ENCODE measurements at places on chromosomes 3 and 15. TPM values are rescaled to one million over a fixed set of nuclear protein-coding genes. Genes with fewer than 3 reads are reported as not detected.

Gene SLC15A2
- total RNA-seq: 0.29 TPM

Gene RETNLB
- total RNA-seq: not detected

Gene DNAJA4
- 0.14 TPM for total RNA-seq

Gene TMEM212
- total RNA-seq: not detected

Gene CACNA1D
- not detected for total RNA-seq

GRCh38 chr3:121126033-121126706 is 218.2 kb downstream of the STXBP5L start:
- H3K4me1 ChIP-seq: no peaks in the 10 kb centered on the region
- DNase-seq: no peak
- no peak overlapping the region for H3K27ac ChIP-seq
- no peak overlapping the region for H3K4me3 ChIP-seq
- H3K27me3 ChIP-seq: no peaks in the 10 kb centered on the region
- no peaks in the 10 kb centered on the region for H3K36me3 ChIP-seq

GRCh38 chr15:35305946-35306345 is 220.9 kb upstream of the NANOGP8 start:
- no peaks in the 10 kb centered on the region for H3K36me3 ChIP-seq
- H3K27me3 ChIP-seq: no peaks in the 10 kb centered on the region
- H3K4me1 ChIP-seq: peaks cover 64% of the 10 kb centered on the region
- H3K4me3 ChIP-seq: peak overlapping the region; percentile 53
- DNase-seq: peak; percentile 67

DNA sequence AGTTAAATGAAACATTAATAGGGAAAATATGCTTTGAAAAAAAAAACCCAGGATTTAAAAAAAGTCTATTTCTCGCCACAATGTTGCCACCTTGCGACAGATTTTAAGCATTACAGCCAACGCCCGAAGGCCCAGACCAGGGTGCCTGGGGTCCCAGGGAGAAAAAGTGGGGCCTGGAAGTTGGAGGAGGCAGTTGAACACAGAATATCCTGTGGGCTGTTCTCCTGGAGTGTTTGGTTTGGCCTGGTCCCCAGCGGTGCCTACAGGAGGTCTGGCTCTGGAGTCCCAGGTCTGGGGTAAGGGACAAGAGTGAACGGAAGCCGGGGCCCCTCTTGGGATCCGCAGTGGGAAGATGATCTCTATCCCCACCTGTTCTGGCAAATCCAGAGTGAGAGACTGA is 3.4 kb downstream of the RNU6-1 start:
- H3K36me3 ChIP-seq: no peaks in the 10 kb centered on the region
- no peak overlapping the region for H3K27ac ChIP-seq
- peaks cover 29% of the 10 kb centered on the region for H3K27me3 ChIP-seq
- H3K4me1 ChIP-seq: peaks cover 44% of the 10 kb centered on the region
- peak; percentile 8 for DNase-seq

GRCh38 chr15:62492900-62493299 is 327.8 kb upstream of the C2CD4B start:
- no peak for DNase-seq
- H3K4me3 ChIP-seq: no peak overlapping the region
- H3K27me3 ChIP-seq: no peaks in the 10 kb centered on the region
- H3K4me1 ChIP-seq: peaks cover 68% of the 10 kb centered on the region
- no peak overlapping the region for H3K27ac ChIP-seq
- no peaks in the 10 kb centered on the region for H3K36me3 ChIP-seq

DNA sequence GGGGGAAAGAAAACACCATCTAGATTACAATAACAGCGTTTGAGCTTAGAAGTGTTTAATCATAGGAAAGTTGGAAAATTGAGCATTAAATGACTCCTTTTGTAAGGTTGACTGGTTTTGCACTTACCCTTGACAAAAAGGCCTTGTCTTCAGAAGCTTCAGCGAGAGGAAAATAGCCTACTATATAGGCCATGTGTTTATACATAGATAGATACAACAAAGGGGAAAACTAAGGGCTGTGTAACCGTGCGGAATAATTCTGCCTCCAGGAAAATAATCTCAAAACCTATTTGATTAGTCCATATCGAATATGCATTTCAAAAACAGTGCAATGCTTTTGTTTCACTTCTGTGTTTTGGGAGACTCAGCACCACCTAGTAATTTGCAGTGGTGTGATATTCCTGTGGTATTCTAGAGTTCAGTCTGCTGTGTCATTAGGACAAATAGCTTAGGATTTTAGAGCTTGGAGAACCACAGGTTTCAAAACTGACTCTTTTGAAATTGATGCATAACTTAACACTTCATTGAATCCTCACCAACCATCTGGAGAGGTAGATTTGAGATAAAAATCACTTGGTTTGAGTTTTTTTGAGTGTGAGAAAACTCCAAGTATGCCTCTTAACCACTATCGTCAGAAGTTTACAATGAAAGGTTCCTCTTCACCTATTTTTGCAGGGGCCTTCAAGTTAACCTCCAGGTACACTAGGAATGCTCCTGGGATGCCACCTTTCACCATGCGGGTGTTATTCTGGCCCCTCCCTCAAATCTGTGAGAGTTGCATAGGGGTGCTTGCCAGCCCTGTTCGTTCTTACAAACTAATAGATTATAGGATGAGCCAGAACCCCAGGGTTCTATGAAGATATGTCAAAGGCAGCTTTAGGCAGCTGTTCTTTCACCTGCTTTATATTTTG is 1.9 kb downstream of the ARHGAP31 start:
- H3K4me1 ChIP-seq: peaks cover 54% of the 10 kb centered on the region
- H3K4me3 ChIP-seq: peak overlapping the region; percentile 97
- no peaks in the 10 kb centered on the region for H3K27me3 ChIP-seq
- peaks cover 6% of the 10 kb centered on the region for H3K36me3 ChIP-seq

- H3K27me3 ChIP-seq: no peaks in the 10 kb centered on the region
- DNase-seq: no peak
- H3K36me3 ChIP-seq: peaks cover 16% of the 10 kb centered on the region
- no peak overlapping the region for H3K4me3 ChIP-seq
These were observed 184.4 kb downstream of the TCF12 start for GRCh38 chr15:57102858-57103257.

DNA sequence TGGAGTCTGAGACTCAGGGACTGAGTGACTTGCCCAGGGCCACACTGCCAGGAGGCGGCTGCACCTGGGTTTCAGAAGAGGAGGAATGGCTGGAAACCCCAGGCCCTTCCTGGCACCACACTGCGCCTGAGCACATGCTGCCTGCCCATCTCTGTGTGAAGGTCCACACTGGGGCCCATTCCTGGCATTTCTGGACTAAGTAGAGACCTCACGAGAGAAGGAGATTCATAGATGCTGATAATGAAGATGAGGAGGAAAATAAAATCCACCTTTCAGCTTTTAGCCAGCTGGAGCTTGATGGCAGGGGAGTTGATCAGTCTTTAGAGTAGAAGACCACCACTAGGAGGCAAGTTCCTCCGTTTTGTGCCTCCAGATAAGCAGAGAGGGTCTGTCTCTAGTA is 40.2 kb upstream of the TF start:
- H3K27me3 ChIP-seq: peaks cover 14% of the 10 kb centered on the region
- DNase-seq: no peak
- no peaks in the 10 kb centered on the region for H3K4me1 ChIP-seq
- H3K4me3 ChIP-seq: no peak overlapping the region
- H3K36me3 ChIP-seq: no peaks in the 10 kb centered on the region
- no peak overlapping the region for H3K27ac ChIP-seq

- peak overlapping the region; percentile 68 for H3K27ac ChIP-seq
- peaks cover 5% of the 10 kb centered on the region for H3K36me3 ChIP-seq
- H3K27me3 ChIP-seq: no peaks in the 10 kb centered on the region
- H3K4me3 ChIP-seq: peak overlapping the region; percentile 93
- no peak for DNase-seq
- peaks cover 22% of the 10 kb centered on the region for H3K4me1 ChIP-seq
These were observed 949 bp upstream of the RFC4 start for GRCh38 chr3:186807231-186807630.

- H3K36me3 ChIP-seq: no peaks in the 10 kb centered on the region
- peaks cover 4% of the 10 kb centered on the region for H3K27me3 ChIP-seq
- peak overlapping the region; percentile 10 for H3K27ac ChIP-seq
- no peak for DNase-seq
- no peak overlapping the region for H3K4me3 ChIP-seq
These were observed 45.1 kb upstream of the LIPC start for GRCh38 chr15:58386641-58387040.

- peak within 1 kb of the TSS; percentile 100 for H3K4me3 ChIP-seq
- peaks cover 34% of the 10 kb centered on the region for H3K36me3 ChIP-seq
- peak; percentile 81 for DNase-seq
- peaks cover 37% of the 10 kb centered on the region for H3K4me1 ChIP-seq
These were observed at the start of gene ZMAT3 for GRCh38 chr3:179071323-179072099. Gene ZMAT3 (minus strand): TSS chr3:179071809. CDS start chr3:179067752, 4,057 bp downstream.

DNA sequence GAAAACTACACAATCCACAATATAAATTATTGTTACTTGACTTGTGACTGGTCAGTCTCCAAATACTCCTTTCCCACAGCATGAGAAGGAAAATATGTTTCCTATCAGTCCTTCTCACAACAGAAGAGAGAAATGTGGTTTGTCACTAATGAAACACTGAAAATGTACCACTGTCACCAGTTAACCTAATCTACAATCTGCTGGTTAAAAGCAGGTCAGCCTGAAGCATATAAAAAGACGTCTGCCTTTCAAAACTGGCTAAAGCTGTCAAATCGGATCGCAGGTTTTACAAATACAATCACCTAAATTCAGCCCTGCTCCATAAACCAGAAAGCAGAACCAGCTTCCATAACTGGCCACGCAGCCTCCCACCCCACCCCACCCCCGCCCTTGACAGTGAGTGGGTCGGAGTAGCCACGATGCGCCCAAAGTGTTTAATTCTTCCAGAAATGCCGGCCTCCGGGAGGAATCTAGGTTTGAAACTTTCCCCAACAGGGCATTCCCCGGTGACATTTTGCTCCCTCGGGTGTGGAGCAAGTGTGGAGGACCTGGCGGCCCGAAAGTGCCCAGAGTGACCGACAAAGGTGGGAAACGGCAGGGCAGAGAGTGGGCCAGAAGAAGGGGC is 682 bp downstream of the ETFA start:
- H3K4me3 ChIP-seq: peak overlapping the region; percentile 93
- H3K36me3 ChIP-seq: 0 out of 2 replicates have a peak, but pooled peaks cover 4% of the 10 kb centered on the region
- H3K27ac ChIP-seq: peak overlapping the region; percentile 93
- no peaks in the 10 kb centered on the region for H3K27me3 ChIP-seq
- no peak for DNase-seq

Data from HFFc6 (cell line).